ENCODE measurements at places on chromosomes 1 and 21.
A peak's percentile ranks its signal among the peaks of the same experiment; 100 is the strongest.

- peak; percentile 77 for DNase-seq
These were observed 76.5 kb upstream of the NFIA start for GRCh38 chr1:61005614-61006580.

DNA sequence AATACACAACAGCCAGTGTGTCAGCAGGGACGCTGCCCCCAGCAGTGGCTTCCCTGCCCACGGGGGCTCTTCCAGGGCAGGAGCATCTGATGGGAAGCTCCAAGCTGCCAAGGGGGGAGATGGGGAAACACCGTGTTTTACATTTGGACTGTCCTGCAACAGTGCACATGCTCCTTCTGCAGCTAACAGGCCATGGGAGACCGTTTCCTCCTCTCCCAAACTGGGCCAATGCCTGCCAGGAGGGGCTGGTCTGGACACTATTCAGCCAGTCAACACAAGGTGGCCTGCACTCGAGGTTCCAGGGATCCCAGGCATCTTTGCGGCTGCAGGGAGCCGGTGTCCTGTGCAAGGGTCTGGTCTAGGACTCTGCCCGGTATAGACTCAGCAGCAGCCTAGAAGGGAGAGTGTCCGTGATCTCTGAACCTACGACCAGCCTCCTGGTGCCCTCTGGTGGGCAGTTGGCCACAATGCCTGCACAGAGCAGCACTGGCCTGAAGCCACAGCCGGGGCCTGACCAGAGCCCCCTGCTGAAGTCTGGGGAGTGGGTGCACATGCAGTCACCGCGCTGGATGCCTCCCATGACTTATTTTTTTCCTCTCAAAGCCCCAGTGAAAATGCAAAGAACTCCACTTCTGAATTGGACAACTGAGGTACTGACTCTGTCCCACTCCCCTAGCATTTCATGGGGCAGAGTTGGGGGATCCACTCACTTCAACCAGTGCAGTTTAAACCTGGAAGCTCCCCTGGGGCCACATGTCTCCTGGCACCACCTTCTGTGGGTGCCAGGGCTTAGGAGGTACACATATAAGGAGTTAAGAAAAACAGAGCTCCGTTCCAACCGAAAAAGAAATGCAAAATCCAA lies 33.3 kb downstream of the RCC2 start:
- DNase-seq, result peak; percentile 93

GRCh38 chr21:46596201-46596600 lies 8.7 kb downstream of the S100B start:
- DNase-seq, result peak; percentile 51

DNA sequence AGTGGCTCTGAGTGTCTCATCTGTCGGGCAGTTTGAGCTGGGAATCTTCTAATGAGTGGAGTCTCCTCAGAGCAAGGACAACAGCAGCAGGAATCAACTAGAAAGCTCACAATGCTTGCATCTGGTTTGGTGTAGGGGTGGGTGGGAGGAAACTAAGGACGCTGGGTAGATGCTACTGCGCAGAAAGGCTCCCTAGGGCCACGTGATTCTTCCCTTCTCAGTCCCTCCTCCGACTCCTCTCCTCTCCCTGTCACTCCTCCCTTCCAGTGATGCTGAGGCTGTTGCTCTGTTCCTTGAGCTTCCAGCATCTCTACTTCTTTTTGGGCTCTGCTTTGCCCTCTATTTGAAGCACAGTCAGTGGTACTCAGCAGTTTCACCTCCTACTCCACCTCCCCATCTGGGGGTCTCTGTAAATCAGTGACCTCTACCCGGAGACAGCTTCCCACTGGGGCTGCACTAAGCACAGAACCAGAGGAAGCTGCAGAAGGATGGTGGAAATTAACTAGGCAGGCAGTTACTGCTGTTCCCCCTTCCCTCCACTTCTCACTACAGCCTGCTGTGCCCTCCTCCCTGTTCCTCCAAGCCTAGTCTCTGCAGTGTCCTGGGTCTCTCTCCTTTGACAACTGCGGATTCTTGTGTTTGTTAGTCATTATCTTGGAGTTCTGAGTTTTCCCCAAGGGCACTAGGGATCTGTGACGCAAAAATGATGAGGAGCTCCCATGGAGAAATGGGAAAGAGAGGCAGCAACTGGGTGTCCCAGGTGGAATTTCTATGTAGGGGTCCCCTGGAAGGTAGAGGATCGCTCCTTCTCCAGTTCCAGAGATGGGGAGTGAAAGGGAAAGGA lies 5.8 kb downstream of the LINGO4 start:
- no peak for DNase-seq

DNA sequence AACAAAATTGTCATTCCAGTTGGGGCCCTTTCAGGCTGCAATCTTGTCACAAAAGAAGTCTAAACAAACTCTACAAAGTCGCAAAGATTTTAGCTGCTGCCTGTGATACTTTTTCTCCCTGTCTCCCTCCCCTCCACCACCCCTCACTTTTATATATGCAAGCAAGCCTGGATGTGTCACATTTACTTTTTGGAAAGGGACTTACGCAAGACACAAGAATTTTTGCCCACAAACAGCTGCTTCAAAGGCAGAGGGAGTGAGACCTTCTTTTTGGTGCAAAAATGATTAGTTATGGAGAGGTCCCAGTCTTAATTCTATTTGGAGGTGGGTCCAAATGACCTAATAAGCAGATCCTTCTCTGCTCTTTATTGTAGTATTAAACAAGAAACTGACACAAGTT lies 22.9 kb upstream of the RALGPS2 start:
- DNase-seq, result no peak

GRCh38 chr1:175580841-175581240 lies 162.6 kb downstream of the TNR start:
- DNase-seq, result no peak

GRCh38 chr1:201954263-201955008 lies 867 bp upstream of the TIMM17A start:
- no peak for DNase-seq

GRCh38 chr1:58726581-58726980 lies 26.7 kb upstream of the MYSM1 start:
- DNase-seq, result no peak

GRCh38 chr21:35111321-35111930 lies 62.3 kb upstream of the RUNX1 start:
- no peak for DNase-seq

- DNase-seq, result no peak
These were observed 201.0 kb upstream of the PTBP2 start for GRCh38 chr1:96520579-96520947.

DNA sequence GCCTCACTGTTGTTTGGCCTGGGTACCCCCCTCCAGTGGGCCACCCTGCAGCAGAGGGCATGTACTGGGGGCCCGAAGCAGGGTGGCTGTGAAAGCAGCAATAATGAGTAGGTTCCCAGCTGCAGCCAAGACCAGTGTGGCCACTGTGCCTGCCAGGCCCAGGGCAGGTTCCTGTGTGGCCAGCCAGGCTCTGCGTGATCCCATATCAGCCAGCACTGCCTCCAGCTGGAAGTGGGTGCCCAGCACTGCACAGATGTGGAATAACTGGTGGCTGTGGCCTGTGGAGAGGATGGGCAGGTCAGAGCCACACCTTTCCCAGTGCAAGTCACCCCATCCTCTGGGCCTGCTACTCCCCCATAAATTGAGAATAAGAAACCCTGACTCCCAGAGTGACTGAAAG lies 2.1 kb downstream of the BGLAP start:
- DNase-seq, result peak; percentile 64

GRCh38 chr1:6519935-6520671 lies 28.6 kb upstream of the PLEKHG5 start:
- DNase-seq, result peak; percentile 97

DNA sequence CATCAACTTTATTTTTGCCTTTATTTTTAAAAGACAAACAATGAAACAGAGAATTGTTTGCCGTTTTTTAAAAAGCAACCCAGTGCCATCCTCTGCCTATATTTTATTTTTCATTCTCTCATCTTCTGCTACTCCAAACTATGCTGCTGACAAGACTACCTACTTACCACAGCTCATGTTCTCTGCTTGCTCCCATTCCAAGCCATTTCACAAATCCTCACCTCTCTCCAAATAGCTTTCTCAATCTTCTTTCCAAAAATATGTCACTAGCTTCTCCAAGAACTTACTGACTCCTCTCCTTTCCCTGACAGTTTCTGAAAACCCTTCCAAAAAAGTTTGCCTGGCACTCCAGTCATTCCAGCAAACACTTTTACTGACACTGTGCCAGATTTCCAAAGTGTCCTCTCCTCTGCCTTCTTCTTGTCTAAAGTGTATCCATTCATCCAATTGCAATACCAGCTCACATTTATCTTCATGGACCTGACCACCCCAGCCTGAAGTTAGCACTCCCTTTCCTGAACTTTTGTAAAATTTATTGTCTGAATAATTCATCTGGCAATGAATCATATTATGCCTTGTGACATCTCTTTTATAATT lies 766.5 kb upstream of the B3GALT2 start:
- no peak for DNase-seq

DNA sequence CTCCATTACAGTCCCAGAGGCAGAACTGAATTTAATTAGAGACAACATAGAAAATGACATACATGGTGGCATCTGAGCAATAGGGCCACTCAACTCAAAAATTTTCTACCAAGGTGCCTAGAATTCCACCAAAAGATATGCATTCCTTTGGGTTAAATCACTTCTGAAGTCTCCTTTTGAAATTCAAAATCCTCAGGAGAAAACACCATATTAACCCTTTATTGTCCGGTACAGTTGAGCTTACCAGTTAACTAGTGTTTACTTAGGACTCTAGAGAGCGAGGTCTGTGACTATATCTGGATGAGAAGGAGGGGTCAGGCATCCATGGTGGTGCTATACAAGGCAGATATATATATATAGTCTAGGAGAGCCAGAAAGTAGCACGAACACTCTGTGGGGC lies 355.6 kb upstream of the CAMK1G start:
- no peak for DNase-seq
